ENCODE measurements at places on chromosomes 5 and 9.

DNA sequence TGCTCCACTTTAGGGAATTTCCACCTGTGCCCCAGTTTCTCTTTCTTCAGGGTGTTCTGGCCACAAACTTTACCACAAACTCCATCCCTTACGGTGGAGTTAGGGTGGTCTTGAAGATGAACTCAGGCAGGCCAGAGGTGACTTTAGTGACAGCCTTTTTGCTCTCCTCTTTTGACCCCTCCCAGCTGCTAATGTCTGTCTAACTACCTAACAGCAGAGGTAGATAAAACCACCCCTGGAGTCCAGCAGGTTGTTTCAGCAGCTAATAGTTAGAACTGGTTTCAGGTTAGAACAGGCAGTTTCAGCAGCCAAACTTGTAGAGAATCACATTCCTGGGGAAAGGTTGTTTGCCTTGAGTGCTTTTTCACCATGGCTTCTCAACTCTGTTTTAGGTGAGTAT lies 971.3 kb upstream of the CDH18 start:
- DNase-seq: no peak

GRCh38 chr5:32147959-32148358 lies 26.2 kb downstream of the GOLPH3 start:
- no peak for DNase-seq

DNA sequence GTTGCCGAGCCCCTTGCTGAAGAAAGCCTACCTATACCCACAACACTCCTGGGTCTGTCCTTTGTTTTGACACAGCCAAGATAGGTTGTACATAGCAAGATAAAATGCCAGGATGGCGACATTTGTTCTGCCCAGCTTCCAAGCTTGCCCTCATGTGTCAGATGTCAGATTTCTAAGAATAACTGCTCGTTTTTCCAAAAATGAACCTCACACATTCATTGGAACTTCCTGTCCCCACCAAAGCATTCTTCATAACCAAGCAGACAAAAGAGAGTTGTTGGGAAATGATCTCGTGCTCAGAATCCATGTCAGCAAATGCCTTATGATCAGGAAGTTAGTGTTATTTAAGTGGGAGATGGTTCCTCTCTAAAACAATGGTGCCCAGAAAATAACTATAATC lies 210.1 kb downstream of the ZNF608 start:
- no peak for DNase-seq

- no peak for DNase-seq
Observed at GRCh38 chr5:22249209-22249729, 603.9 kb downstream of the CDH12 start.

All from GM04504 (cell line).